ENCODE measurements at places on chromosomes 1 and 21.
A peak's percentile ranks its signal among the peaks of the same experiment; 100 is the strongest.

DNA sequence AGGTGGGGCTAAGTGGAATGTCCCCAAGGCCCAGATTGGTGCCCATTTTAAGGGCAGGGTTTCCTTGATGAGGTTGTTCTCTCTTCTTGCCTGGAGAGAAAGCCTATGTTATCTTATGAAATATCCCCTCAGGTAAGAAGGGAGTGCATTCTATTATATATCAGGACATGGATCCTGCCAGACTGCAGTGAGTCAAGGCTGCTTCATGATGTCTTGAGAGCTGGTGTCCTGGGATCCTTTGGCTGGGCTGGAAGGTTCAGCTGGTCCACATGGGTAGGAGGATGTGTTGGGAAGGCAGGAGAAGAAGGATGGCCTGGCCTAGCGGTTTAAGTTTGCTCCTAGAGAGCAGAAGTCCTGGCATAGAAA lies 207.6 kb downstream of the ROR1 start:
- no peak for DNase-seq

DNA sequence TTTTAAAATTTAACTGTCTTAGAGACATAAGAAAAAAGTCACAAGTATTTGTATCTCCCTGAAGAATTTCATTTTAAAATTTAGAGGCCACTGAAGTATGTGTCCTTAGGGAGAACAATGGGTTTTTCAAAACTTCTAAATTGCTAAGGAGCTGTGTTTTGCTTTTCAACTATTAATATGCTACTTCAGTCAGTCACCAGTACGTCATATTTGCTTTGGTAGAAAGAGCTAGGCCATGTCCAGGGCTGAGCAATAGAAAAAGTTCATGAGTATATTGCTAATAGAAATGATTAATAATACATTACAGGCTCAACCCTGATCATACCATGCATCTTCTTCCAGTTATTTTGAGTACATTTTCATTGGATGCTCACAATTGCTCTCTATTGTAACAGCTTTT lies 1.7 kb upstream of the SGIP1 start:
- no peak for DNase-seq

DNA sequence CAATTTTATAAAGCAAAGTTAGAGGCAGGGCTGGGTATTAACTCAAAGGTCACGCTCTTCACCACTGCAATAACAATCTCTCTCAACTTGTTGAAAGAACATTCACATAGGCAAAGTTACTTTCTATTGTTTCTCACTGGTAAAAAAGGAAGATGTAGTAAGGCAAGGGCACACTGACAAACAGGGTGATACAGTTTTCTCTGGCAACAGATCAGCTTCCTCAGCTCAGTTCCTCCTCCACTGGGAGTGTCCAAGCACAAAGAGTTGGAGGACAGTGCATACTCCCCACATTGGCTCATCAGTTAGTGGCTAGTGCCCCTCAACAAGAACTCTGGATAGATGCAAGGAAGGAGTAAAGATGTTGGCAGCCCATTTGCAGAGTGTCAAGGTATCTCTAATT lies 3.7 kb downstream of the PLPPR4 start:
- DNase-seq: no peak

DNA sequence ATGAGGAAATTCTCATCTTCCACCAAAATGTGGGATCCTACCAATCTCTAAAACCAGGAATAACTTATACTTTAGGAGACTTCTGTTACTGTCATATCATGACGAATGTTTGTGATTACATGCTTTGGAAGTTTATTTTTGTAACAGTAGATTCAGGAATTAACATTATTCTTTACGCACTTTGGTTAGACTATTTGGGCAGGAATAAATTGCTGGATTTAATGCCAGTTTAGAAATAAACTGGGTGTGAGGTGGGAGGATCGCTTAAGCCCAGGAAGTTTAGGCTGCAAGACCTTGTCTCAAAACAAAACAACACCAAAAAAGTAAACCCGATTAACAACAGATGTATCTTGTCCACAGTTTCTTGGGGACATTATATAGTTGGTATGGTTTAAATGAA lies 52.1 kb downstream of the MIGA1 start:
- no peak for DNase-seq

- no peak for DNase-seq
These were observed 187.8 kb upstream of the HP1BP3 start for GRCh38 chr1:20974951-20975350.

- DNase-seq: no peak
These were observed 64.8 kb downstream of the RAP1GAP start for GRCh38 chr1:21604208-21604957.

DNA sequence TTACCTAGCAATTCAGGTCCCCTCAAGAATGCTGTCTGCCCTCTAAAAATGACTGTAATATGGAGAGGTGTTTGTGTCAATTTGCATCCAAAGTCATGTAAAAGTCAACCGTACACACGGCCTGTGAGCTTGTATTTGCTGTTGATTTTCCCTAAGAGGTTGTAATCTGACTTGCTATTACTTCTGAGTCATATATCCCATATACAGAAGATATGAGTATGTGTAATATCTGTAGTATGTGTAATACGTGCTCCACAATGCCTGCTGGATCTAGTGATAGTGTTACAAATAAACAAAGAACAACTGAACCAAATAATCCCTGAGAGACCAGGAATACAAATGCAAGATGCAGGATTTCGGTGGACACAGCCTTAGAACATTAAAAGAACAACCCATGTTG lies 1.4 kb upstream of the KCNJ6 start:
- no peak for DNase-seq

- peak; percentile 44 for DNase-seq
These were observed 24.5 kb downstream of the HTR6 start for GRCh38 chr1:19689085-19689757.
